ENCODE measurements at places on chromosomes 13 and 19.

DNA sequence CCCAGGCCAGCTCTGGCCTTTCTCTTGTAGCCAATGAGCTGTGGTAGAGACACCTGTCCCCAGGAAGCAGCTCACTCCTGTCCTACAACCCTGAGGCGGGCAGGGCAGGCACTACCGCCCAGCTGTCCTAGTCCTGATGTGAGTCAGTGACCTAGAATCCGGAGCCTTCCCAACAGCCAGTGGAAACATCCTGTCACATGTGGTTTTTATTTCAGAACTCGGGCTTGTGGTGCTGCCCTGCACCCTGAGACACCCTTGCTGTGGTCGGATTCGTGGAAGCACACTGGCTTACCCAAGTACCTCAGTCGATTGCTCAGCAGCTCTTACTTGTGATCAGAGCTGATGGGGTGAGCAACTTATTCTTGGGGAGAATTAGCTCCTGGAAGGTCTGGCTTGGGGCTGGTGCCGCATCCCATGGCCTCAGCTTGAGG is 83.6 kb upstream of the ARHGEF7 start:
- DNase-seq: no peak

DNA sequence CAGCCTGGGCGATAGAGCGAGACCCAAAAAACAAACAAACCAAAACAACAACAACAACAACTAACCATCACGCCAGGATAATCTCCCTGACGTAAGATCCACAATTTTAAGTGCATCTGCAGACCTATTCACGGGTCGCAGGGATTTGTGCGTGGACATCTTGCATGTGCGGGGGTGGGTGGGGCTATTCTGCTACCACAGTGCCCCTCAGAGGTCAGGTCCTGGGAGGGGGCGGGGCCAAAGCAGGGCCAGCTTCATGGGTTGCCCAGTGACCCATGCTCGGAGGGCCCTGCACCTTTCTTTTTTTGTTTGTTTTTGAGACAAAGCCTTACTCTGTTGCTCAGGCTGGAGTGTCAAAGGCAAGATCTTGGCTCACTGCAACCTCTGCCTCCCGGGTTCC is 2.6 kb upstream of the CDC42EP5 start:
- DNase-seq: no peak

DNA sequence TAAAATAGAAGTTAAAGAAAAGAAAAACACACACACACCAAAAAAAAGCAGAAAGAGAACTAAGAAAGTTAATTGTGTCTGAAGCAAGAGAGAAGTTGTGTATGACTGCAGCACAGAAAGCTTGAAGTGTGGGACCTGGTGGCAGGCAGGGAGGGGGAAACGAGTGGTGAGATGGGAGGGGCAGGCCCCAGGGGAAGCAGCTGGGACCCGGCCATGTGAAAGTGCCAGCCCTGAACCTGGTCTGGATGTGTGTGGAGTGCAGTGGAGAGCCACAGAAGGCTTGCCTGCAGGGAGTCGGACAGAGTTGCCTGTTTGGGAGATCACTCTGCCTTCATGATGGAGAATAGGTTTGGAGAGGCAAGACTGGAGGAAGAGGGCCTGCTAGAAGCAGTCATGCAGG is 199.0 kb downstream of the GGACT start:
- no peak for DNase-seq

DNA sequence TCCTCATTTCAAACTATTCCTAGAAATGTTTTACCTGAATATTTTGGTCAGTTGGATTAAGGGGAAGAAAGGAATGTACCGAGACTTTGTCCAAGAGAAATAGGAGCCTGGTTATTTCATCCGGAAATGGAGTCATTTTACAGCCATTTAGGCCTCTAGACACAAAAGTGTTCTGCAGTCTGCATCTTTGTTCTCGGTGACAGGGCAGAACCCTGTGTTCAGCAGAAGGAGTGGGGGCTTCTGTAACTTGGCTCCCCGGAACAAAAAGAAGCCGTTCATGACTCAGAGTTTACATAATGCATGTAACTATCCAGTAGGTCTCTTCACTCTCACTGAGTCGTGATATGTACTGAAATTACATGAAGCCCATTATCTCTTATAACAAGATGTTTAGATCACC is 21.6 kb upstream of the FNDC3A start:
- DNase-seq: no peak

GRCh38 chr13:45737571-45738017 is 35.5 kb downstream of the CBY2 start:
- DNase-seq: no peak

GRCh38 chr13:55361141-55361540 is 1779.6 kb upstream of the PRR20A start:
- DNase-seq: no peak

GRCh38 chr19:51959791-51960190 is 26.8 kb downstream of the ZNF350 start:
- DNase-seq: no peak

GRCh38 chr13:94716016-94716415 is 3.7 kb upstream of the SOX21 start:
- DNase-seq: no peak

GRCh38 chr19:45471931-45472562 is 4.3 kb downstream of the FOSB start:
- DNase-seq: no peak

DNA sequence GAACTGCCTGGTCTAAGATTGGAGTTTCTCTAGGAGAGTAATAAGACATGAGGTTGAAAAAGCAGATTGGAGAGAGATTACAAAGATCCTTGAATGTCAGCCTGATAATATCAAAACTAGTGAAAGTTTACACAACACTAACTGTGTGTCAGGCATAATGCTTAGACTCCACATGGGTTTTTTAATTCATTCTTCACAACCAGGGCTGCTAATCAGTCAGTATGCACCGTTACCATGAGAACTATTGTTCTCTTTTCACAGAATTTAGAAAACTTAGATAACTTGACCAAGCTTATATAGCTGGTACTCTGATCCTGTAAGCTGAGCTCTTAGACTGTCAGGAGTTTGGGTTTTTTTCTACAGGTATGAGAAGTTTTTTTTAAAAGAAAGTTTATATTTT is 46.6 kb upstream of the TSC22D1 start:
- no peak for DNase-seq

- no peak for DNase-seq
Measured at GRCh38 chr13:36288794-36289391, 8.7 kb downstream of the CCDC169 start.
